ENCODE measurements at places on chromosomes 3 and 15. TPM values are rescaled to one million over a fixed set of nuclear protein-coding genes. Genes with fewer than 3 reads are reported as not detected.

- H3K4me3 ChIP-seq, result no peak overlapping the region
- DNase-seq, result no peak
- H3K36me3 ChIP-seq, result no peaks in the 10 kb centered on the region
- H3K4me1 ChIP-seq, result no peaks in the 10 kb centered on the region
- H3K27ac ChIP-seq, result no peak overlapping the region
- peaks cover 11% of the 10 kb centered on the region for H3K27me3 ChIP-seq
Measured at GRCh38 chr3:15326673-15327072, 5.7 kb downstream of the SH3BP5 start.

- no peaks in the 10 kb centered on the region for H3K27me3 ChIP-seq
- no peak overlapping the region for H3K27ac ChIP-seq
- DNase-seq, result no peak
- H3K4me1 ChIP-seq, result no peaks in the 10 kb centered on the region
- H3K36me3 ChIP-seq, result no peaks in the 10 kb centered on the region
- no peak overlapping the region for H3K4me3 ChIP-seq
Measured at GRCh38 chr15:77830051-77830468, 197.3 kb upstream of the LINGO1 start.

Gene SLC2A2
- polyA plus RNA-seq, result 24.6 TPM

Gene NEK10
- polyA plus RNA-seq, result 0.30 TPM

Data from small intestine (tissue), 16 donors.